ENCODE measurements at places on chromosomes 11 and 22.

DNA sequence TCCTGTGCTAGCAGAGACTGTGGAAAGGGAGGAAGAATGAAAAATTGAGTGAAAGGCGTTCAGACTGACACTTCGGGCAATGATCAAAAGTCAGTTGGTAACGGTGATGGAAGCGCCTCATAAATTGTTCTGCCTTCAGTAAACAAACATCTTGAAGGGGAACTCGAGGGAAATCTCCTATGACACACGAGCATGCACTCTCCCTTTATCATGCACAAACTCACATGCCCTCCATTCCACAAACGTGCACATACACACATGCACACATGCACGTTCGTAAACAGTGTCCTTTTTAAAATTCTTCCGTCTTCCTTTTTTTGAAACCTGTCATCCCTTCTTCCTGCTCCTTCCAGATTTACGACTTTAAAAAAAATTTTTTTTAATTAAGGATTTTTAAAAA lies 77.8 kb upstream of the TMEM45B start:
- no peak for DNase-seq

- no peak for DNase-seq
These were observed 27.8 kb downstream of the GDPD5 start for GRCh38 chr11:75497788-75498409.

GRCh38 chr11:61353131-61354067 lies 8.3 kb downstream of the CYB561A3 start:
- no peak for DNase-seq

- no peak for DNase-seq
These were observed 18.4 kb downstream of the DKK3 start for GRCh38 chr11:11989774-11990744.

DNA sequence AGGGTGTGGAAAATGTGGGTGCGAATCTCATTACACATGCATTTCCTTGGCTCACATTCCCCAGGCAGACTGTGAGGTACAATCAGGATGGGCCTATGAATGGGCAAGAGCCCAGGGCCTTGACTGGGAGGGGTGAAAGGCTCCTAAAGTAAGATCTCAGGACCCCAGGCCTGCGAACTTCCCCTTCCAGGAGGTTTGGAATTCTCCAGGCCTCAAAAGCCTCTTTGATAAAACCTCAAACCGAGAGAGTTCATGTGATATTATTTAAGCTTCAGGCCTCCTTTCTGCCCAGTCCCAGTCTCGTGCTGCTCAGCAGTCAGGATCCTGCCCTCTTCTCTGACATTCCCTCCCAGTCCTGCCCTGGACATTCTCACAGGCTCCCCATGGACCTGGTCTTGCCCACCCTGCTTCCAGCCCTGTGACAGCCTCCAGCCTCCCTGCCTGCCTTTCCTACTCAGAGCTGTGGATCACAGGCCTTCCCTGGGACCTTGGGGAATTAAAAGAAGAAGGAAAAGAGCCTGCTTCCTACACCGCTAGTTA lies 37.3 kb upstream of the TEAD1 start:
- no peak for DNase-seq

DNA sequence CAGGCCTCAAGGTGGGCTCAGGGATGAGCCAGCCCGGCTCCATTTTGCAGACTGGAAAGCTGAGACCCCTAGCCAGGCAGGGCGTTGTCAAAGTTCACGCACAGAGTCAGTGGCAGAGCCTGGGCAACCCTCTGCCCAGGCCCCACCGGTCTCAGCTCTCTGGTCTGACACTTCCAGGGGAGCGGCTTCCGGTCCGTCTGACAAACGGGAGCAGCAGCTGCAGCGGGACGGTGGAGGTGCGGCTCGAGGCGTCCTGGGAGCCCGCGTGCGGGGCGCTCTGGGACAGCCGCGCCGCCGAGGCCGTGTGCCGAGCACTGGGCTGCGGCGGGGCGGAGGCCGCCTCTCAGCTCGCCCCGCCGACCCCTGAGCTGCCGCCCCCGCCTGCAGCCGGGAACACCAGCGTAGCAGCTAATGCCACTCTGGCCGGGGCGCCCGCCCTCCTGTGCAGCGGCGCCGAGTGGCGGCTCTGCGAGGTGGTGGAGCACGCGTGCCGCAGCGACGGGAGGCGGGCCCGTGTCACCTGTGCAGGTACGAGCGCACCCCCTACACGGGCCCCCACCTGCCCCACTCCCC lies 36.0 kb downstream of the CD6 start:
- no peak for DNase-seq

DNA sequence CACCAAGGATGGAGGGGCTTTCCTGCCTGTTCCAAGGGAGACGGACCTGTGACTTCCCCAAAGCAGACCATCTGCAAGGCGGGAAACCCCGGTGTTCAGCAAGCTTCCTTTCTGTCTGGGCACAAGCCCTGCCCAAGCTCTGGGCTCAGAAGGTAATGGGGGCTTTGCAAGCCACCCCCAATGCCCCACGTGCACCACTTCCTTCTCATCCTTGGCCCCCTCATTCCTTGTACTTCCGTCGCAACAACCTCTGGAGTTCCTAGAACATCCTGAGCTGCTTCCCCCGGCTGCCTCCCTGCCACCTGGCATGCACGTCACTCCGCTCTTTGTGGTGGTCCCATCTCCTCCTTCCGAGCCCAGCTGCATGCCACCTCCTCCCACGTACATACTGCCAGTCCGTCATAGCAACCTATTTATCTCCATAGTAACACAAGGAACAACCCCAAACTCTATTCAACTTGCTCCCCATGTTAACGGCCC lies 3.9 kb downstream of the MYEOV start:
- DNase-seq = peak; percentile 36

GRCh38 chr11:56331861-56332491 lies 13.9 kb upstream of the OR8K1 start:
- DNase-seq = no peak

DNA sequence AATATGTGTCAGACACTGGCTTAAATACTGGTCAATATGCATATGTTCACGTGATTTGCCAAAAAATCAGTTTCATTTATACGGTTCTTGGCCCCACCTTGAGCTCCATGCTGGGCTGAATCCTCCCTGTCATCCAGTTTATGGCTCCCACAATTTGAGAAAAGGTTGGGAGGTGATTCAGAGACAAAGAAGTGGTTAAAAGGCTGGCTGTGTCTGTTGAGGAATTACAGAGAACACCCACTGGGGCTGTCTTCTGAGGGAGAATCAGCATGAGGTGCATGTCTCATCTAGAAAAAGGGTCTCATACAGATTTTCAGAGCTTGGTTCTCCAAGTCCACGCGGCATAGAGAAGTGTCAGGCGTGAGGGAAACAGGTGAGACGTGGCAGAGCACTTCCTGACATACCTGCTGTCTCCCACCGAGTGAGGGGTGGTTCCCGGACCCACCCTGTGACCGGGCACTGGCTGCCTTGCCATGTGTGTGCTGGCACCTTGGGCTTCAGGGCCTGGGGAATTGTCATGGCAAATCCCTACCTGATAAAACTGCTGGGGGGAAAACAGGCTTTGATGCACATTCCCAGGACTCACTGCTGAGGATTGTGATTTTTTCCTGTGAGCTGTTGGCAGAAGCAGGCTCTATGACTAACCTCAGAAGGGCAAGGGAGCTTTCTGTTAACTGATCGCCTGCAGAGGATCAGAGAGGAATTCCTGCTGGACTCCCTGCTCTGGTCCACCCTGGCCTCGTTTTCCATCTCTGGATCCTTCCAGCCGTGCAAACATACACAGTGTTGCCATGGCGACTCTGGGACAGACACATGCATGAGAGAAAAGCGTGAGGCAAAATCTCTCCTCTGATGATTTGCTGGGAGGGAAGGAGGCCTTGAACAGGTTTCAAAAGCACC lies 223.6 kb downstream of the ADAMTS15 start:
- no peak for DNase-seq

DNA sequence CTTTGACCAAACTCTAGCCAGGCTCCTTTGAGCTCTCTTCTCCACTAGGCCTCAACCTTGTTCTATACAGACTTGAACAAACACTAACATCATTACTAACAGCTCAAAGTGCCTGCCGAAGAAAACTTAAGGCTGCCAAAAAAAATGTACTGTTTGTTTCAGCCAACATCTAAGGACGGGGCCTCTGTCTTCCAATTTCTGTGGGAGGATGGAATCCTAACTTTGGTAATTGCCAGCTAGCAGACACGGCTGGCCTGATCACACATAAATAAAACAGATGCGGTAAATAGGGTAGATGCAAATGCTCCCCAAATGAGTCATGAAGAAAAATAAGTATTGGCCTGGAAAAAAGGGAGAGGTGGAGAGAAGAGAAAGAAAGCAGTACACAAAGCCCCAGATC lies 394.3 kb downstream of the TMEM135 start:
- DNase-seq = no peak

DNA sequence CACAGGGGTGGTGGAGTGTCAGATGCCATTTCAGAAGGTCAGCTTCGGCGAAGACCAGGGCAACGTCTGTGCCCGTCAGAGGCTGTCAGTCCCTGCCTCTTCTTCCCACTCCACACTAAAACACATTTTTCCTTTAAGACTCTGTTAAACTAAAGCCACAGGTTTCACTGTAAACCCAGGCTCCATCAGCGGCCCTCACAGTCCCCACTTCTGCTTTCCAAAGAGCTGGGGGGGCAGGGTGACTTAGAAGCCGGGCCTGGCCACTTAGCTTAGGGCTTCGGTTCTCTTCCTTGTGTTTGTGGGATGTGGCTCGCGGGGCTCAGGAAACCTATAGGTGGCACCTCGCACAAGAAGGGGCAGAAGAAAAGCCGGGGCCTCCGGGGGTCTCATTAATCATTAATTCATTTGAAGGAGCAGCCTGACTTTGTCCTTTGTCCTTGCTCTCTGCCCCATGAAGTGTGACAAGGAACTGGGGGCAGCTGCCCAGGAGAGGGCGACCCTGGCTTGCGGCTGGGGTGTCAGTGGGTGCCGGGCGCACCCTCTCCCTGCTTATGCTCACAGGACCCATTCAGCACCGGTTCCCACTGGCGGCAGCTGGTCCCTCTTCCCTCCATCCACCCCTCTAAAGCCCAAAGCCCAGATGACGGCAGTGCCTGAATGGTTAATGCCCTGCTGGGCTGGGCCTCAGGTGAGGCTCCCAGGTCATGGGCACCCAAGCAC lies 4.1 kb downstream of the SLC25A45 start:
- no peak for DNase-seq

DNA sequence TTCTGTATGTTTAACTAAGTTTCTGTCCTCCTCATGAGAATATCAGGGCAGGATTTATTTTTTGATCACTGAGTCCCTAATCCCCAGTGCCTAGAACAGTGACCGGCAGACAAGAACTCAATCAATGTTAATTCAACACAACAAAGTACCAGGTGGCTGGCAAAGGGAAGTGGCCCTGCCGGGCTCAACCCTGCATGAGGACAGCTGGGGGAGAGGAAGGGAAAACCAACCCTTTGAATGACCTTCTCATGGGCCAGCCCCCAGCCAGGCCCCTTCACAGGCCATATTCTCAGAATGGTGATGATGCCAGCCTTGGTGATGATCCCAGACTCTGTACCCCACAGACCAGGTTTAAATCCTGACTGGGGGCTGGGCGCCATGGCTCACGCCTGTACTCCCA lies 1.4 kb upstream of the MFNG start:
- no peak for DNase-seq

DNA sequence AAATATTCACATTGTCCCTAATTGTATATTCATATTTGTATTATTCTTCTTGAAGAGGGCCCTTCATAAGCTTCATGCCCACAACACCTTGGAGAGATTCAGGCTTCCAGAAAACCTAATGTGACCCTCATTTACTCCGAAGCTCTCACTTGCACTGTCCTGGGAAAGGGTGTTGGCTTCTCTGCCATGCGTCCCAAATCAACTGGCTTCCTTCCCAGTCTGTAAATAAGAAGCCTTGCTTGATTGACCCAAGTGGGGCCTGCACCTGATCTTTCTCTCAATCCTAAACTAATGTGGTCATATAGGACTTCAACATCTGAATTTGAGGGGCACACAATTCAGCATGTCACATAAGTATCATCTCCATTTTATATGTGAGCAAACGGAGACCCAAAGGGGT lies 40.5 kb upstream of the ZBTB16 start:
- no peak for DNase-seq

- DNase-seq = no peak
These were observed 39.4 kb upstream of the TCF20 start for GRCh38 chr22:42309865-42310264.

DNA sequence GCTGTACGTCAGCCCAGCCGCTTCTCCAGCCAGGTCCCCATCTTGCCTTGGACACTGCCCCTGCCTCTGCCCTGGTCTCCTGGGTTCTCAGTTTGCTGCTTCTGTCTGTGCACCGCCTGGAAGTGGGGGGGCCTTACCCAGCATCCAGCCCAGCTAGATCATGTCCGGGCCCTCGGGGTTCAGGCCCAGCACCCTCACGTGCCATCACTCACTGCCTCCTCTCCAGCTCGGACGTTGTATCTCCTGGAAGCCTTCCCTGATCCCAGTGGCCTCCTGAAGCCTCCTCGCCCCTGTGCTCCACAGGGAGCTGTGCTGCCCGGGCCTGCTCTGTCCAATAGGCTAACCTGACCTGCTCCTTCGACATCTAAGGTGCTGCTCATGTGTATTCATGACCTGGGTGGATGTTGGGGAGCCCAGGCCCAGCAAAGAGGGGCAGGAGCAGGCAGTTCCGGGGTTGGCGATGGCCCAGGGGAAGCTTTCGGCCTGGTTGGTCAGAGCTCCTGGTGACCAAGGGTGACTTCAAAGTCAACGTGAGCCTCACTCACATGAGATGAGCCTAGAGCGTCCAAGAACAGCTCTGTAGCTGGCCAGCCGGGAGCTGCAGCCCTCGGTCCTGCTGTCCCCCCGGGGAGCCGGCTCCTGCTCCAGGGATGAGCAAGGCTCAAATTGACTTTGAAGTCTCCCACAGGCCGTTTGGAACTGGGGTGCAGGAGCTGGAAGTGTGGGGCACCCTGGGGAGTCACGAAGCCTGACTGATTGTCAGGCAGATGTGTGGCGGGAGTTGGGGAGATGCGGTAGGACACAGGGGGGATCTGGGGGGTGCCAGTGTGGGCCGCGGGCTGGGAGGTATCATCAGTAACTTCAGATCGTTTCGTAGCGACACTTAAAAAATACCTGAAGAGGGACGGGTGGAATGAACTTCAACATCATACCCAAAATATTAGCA lies 5.2 kb upstream of the ASCL2 start:
- DNase-seq = no peak

- DNase-seq = no peak
These were observed 1327.9 kb downstream of the TBC1D22A start for GRCh38 chr22:48090332-48090672.

GRCh38 chr11:92758241-92758780 lies 211.1 kb upstream of the MTNR1B start:
- no peak for DNase-seq

DNA sequence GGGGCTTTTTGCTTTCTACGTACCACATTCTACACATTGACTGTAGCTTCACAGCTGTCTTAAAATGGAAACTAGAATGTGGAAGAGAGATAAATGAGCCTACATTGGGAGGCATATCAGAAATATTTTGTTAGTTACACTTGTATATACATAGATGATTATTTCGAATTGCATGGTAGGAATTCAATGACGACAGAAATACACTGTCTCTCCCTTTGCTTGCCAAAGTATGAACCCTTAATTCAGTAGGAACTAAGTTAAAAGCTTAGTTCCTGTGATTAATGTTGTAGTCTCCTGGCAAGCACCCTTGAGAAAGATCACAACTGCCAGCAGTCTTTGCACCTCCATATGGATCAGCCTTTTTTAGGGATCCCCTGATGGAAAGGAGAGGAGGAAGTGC lies 10.1 kb downstream of the C11orf87 start:
- DNase-seq = no peak
